ENCODE measurements at places on chromosomes 6 and 20.

GRCh38 chr20:58424218-58424969, 35.4 kb downstream of the VAPB start:
- DNase-seq = no peak

GRCh38 chr20:3323398-3323797, 84.1 kb downstream of the DNAAF9 start:
- DNase-seq = no peak

DNA sequence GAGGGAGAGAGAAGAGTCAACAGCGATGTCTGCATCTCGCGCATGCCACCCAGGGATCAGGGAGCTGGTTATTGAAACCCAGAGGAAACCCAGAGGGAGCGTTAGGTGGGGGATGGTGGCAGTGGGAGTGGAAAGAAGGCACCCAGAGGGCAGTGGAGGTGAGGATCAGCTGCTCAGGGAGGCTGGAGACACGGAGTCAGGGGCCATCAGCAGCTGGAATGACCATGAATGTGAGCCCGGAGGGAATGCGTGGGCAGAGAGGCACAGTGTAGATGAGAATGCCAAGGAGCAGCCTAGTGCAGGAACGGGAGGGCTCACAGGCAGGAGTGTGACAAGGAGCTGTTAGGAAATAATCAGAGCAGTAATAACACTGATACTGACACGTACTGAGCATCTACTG, 36.2 kb downstream of the RSPO4 start:
- DNase-seq = no peak

GRCh38 chr6:13491538-13491937, 4.1 kb upstream of the GFOD1 start:
- DNase-seq = no peak

GRCh38 chr6:116217069-116217468, 36.8 kb downstream of the TSPYL4 start:
- DNase-seq = no peak

- DNase-seq = no peak
Measured at GRCh38 chr6:44498436-44498835, 110.9 kb downstream of the CDC5L start.

DNA sequence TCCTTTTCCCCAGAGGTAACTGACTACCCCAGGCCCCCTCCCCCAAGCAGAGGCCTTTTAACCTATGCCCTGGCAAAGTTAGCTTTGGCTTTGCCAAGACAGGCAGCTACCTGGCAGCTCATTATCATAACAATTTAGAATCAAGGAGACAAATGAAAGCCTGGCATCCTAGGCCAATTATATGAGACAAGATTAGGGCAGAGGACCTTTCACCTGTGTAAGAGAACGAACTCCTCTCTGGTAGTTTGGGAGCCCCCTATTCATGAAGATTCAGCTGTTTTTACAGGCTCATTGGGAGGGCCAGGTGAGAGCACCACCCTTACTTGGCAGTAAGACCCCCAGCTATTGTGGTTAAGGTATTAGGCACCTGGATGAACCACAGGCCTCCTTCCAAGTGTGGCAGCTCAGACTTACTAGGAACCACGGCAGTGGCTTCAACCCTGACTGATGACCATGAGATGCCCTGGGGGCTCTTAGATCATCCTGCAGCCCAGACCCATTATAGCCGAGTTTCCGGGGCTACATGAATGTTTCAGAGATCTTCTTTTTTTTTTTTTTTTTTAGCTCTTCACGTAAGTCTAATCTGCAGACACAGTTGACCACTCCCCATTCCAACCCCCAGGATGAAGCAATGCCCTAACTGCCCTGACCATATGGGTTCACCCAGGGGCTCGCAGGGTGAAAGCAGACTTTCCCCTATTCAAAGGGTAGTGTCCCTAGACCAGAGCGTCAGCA, 56.2 kb downstream of the RAB44 start:
- DNase-seq = peak; percentile 26

GRCh38 chr6:37272834-37273566, 15.1 kb upstream of the TMEM217 start:
- DNase-seq = no peak

GRCh38 chr6:15080895-15081294, 165.0 kb upstream of the JARID2 start:
- no peak for DNase-seq

- no peak for DNase-seq
Measured at GRCh38 chr6:140446241-140446640, 1071.8 kb upstream of the CITED2 start.

- no peak for DNase-seq
Measured at GRCh38 chr6:13013681-13014503, 297.3 kb downstream of the PHACTR1 start.

DNA sequence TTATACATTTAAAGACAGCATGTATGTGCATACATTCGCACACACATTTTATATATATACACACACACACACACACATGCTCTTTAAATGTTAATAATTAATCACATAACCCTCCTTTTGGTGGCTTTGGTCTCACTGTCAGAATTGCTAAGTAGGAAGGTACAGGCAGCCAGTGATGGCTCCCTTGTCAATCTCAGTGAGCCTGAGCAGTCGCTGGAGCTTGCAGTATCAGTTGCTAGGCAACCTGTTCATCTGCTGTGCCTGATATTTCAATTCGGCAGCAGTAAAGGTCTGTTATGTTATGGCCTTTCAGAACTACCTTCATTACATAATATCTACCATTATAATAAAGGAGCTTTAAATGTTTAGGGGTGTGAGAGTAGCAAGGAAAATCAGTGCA, 374.3 kb downstream of the LMBRD1 start:
- DNase-seq = no peak

DNA sequence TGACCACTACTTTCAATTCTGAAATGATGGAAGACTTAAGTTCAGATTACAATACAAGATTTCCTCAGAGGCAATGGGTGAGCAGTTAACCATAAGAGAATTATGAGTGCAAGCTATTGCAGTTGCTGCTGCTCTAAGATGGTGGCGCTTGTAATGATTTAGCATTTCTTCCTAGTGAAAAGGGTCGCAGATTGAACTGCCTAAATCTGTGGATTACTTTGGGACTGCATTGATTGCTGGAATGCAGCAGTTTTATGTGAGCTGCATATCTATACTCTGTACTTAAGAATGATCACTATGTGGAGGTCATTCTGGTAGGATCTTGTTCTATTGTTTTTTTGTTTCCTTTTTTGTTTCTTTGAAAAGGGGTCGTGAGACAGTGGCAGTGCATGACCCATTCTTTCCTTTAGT, 5.3 kb downstream of the SCAF8 start:
- DNase-seq = no peak

DNA sequence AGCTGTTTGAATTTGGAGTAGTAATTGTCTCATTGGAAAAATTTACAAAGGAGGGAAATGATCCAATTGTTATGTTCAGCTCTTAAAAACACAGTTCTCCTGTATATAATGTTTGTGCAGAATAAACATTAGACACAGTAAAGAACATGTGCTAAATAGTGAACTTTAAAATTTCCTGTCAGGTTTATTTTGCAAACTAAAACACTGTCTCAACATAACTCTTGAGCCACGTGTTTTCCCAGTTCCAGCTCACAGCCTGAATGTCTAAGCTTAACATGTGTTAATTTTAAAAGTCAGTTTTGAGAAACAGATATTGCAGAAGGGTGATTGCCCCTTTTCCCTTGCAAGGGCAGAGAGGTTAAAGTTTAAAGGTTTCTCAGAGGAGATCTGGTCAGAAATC, 20.6 kb downstream of the EPHA7 start:
- no peak for DNase-seq

GRCh38 chr6:84762220-84763002, 2.0 kb downstream of the TBX18 start:
- no peak for DNase-seq

DNA sequence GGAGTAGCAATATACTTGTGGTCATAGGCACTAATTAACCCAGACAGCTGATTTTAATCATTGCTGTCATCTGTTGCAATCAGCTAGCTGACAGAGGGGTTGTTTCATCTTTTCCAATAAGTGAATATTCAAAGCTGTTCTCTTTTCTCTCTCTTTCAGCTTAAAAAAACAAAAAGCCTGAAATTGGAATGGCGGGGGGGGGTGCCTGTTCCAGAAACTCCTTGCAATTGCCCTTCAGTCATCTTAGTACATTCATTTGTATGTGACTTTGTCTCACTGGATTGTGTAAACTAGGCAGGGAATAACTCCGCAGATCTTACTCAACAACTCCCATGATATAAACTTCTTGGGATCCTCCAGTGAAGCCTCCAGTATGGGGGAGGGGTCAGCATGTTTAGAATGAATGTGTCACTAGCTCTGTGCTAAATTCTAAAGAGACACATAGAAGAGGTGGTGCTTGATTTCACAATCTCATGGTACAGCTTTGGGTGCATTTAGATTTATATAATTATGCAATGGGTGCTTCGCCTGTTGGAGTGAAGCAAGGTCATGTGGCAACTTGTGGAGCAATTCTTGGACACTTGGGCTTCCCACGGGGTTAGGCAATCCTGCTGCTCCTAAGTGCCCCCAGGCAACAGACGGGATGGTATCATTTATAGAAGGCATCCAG, 40.1 kb downstream of the SLC24A3 start:
- DNase-seq = no peak

DNA sequence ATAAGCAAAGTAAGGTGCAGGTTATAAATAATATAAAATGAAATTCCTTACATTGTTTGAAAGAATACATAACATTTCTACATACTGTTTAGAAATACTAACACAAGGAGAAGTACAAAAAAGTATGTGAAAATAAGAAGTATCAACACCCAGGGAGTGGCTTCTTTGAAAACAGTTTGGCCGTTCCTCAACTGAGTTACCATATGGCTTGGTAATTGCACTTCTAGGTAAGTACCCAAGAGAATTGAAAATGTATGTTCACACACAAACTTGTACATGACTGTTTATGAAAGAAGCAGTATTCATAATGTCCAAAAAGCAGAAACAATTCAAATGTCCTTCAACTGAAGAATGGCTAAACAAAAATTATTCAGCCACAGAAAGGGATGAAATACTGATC, 30.7 kb downstream of the PAK5 start:
- no peak for DNase-seq

- DNase-seq = no peak
Measured at GRCh38 chr6:142088858-142089216, 43.9 kb upstream of the GJE1 start.

GRCh38 chr6:32167154-32167760, 2.9 kb downstream of the EGFL8 start:
- DNase-seq = no peak

GRCh38 chr6:98924647-98925046, 23.1 kb downstream of the FBXL4 start:
- DNase-seq = no peak

DNA sequence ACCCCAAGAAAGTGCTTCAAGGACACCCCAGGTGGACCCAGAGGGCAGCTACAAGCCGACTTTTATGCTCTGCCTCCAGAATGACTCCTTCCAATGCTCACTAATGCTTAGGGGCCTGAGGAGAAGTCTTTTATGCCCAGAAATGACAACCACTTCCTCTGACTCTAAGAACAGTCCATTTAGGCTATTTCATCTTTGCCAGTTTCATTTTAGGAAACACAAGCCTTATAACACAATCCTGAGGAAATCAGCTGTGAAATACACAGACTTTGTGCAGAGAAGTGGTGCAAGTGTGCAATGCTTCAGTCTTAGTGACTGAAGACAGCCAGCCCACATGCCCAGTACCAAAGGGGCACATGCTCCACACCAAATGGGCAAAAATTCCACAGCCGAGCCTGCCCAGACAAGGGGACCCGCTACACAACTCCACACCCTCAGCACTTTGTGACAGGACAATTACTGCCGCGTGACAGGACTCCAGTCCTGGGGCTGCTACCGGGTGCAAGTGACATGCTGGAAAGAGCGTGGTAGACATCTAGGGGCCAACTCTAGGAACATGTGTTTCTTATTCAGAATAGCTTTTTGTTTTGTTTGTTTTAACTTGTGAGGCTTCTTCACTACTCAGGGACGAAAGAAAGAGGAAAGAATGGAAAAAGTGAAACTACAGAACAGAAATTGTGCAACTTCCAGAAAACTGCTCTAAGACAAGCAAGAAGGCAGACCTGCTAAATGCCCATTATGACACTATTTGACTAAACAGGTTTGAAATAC, 28.2 kb upstream of the PLAGL1 start:
- no peak for DNase-seq

DNA sequence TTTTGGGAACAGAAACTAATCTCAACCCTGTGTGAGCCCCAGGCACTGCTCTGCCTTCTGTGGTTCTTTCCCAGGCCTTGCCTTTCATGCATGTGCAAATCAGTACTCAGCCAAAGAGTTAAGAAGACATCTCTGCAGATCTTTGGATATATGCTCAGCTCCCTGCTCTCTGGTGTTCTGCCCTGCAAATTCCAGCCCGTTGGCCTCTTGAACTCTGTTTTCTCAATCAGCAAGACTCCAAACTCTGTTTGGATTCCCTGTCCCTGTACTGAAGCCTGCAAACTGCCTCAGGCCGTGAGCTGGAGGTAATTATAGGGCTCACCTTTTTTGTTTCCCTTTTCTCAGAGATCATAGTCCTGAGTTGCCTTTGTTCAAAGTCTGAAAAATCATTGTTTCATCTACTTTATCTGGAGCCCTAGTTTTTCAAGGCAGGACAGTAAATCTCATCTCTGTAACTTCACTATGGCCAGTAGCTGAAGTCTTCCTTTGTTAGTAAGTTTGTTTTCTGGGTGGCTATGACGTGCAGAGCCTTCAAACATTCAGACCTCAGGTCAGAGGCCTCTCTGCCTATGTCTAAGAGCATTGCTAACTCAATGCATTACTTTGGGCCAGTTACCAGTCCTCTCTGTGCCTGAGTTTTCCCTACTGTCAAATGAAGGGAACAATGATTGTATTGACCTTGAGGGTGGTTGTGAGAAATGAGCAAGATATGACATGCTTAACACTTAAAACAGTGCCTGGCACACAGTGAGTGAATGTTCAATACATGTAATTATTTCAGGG, 15.9 kb upstream of the MDFI start:
- no peak for DNase-seq

- no peak for DNase-seq
Measured at GRCh38 chr20:44087051-44087856, 99.7 kb downstream of the JPH2 start.

- no peak for DNase-seq
Measured at GRCh38 chr20:48740292-48740649, 87.5 kb downstream of the PREX1 start.

DNA sequence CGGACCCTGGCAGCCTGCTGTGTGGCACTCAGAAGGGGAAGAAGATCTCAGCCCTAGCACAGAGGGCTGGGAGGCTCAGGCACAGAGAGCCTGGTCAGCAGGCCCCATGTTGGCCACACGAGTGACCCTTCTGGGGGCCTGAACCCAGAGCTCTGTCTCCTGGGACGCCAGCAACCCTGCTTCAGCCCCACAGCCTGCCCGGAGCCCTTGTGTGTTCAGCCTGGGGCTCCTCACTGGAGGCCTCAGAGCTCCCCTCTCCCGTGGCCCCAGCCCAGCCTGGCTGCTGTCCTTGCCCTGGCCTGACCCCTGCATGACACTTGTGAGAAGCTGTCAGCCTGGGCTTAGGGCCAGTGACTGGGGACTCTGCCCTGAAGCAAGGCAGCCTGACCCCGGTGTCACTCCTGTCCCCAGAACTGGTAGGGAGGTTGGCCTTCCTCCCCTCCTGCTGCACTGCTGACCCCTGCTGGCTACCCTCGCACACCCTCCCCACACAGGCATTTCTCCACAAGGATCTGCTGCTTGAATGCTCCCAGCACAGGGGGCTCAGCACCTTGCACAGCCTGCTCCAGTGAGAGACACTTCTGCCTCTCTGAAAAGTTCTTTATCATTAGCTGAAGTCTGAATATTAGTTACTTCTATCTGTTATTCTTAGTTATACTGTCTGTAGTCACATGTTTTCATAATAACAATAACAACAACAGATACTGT, 15.4 kb upstream of the IP6K3 start:
- DNase-seq = peak; percentile 39

GRCh38 chr6:148296771-148297170, 45.9 kb upstream of the SASH1 start:
- DNase-seq = no peak
